GM12878 (cell line): ENCODE measurements at places on chromosomes 12 and 14.

GRCh38 chr12:45909041-45909713 is 81.2 kb downstream of the SCAF11 start:
- no peak for DNase-seq

- no peak for DNase-seq
Observed at GRCh38 chr12:39401459-39401858, 41.5 kb downstream of the KIF21A start.

GRCh38 chr12:97801471-97802059 is 339.0 kb downstream of the RMST start:
- no peak for DNase-seq

- DNase-seq: peak; percentile 48
Observed at GRCh38 chr14:61034416-61035120, 53.5 kb downstream of the SLC38A6 start.

DNA sequence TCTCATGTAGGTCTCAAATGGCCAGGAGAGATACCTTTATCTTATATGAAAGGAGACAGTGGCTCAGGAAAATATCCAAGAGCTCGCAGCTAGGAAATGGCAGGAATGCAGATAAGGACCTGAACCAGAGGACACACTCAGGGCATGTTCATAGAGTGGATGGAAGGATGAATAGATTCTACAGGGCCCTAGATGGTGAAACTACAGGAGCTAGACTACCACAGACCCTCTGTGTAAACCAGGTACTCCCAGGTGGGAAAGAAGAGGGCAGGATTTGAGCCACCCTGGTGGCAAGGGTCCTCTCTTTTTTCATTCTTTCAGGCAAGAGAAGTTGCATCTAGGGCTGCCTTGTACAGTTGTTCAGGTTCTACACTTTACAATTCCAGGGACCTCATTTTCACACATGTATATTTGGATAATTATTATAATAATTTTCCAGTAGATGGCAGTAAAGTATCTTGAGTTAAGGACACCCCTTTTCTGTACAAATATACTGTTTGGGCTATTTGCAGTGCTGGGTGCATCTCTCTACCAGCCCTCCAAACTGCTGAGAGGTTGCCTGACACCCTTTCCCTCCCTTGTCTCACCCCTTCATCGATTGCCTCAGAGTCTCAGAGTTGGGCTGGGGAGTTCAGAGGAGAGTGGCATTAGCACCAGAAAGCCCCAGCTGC is 10.5 kb upstream of the ZDHHC22 start:
- no peak for DNase-seq

- DNase-seq: no peak
Observed at GRCh38 chr14:85400678-85401077, 129.3 kb upstream of the FLRT2 start.

DNA sequence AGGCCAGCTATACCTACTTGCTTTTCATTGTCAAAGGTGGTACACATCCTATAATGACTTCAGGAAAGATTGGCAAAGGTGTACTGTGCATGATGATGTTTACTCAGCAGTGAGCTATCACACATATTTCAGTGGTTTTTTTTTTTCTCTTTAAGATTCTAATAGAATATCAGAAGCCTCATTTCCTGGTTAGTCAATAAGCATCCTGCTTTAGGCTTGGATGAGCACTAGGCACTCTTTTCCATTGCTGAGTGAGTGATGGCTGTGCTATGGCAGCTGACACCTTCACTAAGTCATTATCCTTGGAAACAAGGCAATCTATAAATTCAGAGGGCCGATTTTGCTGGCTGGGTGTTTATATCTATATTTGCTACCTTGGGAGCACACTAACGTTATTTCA is 161.1 kb upstream of the RASSF8 start:
- DNase-seq: no peak

- no peak for DNase-seq
Observed at GRCh38 chr14:87830443-87831096, 162.4 kb downstream of the GALC start.

- DNase-seq: no peak
Observed at GRCh38 chr14:38553586-38553985, 297.7 kb upstream of the CLEC14A start.

DNA sequence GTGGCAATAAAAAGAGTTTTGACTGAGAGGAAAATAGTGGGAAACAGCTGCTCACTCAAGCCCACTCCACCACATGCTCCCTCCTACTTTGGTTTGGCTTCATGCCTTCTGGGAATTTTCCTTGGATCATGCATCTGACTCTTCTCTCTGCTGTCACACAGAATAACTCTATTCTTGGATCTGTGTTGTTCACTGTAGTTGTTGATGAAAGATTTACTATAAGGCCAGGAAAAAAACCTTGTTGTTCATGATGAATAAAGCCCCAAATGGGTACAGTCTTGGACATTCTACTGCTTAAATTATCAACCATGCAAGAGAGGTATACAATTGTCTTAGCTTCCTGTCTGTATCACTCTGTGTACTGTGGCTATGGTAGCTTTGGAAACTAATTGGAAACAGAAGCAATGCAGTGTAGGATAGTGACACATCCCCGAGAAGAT is 70.5 kb downstream of the TMX1 start:
- no peak for DNase-seq

- no peak for DNase-seq
Observed at GRCh38 chr14:78610994-78611393, 440.8 kb downstream of the NRXN3 start.

DNA sequence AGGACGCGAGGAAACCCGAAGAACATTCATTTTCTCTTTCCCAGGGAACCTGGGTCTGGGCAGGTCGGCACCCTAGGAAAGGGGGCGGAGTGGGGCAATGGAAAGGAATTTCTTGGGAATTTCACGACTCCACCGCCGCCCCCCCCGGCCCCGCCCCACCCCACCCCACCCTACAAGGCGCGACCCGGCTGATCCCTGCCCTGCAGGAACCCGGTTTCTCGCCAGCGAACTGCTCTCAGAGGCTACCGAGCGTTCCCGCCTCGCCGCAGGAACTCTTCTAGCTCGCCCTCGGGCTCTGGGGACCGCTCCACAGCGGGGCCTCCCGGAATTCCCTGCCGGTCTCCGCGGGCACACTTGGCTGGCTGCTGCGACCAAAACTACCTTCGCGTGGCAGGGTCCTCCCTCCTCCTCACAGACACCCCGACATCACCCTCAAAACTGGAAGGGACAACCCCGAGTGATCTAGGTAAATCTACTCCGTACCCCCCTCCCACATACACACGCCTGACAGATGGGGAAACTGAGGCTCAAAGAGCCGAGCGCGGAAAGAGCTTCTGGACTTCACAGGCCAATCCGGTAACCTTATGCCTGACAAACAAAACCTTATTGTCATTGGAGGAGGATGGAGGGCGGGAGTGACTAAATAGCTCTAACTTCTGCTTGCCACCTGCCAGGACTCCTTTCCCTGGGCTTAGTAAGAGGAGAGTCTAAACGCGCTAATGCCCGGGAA is 785 bp upstream of the ACTN1 start:
- no peak for DNase-seq

GRCh38 chr14:68986926-68987652 is 8.0 kb upstream of the ACTN1 start:
- DNase-seq: no peak

DNA sequence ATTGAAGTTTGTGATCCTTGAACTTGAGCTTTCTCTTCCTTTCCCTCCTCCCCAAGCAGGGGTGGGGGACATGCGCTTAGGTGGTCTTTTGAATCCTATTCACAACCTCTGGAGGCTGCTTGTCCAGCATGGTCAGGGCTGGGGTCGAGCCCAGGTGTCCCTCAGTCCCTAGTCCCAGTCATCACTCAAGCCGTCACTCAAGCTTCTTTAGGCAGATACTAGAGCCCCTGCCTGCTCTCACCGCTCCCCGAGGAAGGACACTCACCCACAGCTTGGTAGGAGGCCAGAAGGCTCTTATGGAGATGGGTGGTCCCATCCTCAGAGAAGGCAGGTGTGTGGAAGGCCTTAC is 532 bp upstream of the C1RL start:
- DNase-seq: no peak

DNA sequence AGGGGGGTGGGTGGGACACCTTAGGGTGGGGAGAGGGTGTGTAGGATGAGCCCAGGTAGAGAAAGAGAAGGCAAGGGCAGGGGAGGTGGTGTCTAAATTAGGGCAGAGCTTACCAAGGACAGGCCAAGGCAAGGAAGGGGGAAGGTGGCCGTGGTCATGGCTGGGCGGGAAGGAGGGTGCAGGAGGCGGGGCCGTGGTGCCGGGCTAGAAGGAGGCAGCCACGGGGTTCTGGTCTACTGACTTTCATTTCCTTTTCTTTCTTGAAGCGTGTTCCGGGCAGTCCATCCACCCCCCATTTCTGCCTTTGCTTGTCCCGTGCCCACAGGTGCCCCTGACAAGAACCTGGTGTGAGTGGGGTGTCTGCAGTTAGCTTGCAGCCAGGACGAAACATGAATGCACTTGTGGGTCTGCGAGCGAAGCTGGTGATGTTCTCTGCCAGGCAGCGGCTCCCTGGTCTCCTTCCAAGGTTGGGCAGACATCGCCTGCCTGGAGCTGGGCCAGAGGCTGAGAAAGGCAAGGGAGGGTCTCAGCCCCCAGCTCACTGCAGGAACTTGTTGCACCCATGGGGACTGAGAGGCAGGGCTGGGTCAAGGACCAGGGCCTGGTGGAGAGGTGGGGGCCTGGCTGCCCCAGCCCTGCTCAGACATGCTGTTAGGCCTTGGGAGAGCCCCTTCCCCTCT is 58.2 kb downstream of the KIF26A start:
- no peak for DNase-seq

GRCh38 chr12:97748298-97748697 is 285.7 kb downstream of the RMST start:
- DNase-seq: no peak

GRCh38 chr12:59425798-59426197 is 170.0 kb upstream of the SLC16A7 start:
- DNase-seq: no peak

DNA sequence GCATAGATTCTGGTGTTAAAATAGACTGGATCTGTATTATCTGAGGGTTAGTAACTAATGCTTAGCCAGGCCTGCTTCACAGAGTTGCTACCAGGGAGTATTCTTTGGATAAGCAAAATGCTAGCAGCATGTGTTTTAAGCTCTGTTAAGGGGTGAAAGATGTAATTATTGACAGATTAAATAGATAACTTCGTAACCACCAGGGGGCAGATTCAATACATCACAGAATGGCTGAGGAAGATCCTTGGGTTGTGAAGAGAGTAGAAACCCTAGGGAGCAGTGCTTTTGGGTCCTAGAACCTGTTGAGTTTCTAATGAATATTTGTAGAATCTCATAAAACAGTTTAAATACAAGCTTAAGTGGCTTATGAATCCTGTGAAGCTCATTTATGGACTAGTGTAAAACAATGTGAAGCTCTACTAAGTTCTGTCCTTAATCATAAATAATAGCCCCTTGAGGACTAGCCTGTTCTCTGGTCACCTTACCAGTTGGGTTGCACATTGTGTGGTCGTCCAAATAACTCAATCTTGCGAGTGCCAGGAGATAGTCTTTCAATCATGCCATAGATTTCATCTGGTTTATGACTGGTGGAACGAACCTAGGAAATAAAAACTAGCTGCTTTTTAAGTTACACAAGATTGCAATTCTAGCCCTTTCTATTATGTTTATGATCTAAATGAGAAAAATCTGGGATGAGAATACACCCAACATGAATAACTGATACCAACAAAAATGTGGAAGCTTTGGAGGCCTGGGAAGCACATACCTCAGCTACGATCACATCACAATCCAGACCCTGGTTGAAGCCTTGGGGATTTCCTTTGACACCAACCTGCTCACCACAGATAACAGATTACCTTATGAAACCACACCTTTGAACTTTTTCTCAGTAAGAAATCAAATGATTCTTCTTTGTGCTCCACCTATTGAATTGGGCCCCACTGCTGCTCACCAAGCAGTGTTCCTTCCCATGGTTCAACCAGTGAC is 12.3 kb downstream of the METTL3 start:
- DNase-seq: no peak

- DNase-seq: no peak
Observed at GRCh38 chr14:59333668-59334067, 131.5 kb downstream of the GPR135 start.

DNA sequence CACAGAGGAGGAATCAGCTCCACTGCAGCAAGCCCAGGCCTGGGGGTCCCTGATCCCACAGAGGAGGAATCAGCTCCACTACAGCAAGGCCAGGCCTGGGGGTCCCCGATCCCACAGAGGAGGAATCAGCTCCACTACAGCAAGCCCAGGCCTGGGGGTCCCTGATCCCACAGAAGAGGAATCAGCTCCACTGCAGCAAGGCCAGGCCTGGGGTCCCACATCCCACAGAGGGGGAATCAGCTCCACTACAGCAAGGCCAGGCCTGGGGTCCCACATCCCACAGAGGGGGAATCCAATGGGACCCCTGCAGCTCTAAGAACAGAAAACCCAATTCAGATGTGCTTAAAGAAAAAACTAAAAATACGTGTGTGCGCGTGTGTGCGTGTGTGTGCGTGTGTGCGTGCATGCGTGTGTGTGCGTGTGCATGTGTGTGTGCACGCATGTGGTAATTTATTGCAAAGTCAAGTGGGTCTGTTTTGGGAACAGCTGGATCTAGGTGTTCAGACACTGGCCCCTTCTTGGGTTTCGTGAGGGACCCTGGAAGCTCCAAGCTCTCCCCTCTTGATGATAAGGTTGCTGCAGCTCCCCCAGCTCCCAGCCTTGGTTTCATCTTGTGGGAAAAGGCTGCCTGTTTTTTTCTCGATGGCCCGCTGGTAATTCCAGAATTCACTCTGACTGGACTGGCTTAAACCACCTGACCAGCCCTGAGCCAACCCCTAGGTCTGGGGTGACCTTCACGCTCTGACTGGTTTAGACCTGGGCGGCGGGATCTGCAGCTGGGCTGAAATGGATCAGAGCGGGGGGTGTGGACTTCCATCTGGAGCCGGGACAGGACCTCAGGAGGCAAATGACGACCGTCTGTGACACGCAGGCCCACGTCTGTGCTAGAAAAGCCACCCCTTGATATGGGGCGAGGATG is 47.1 kb downstream of the GALNT9 start:
- DNase-seq: no peak

DNA sequence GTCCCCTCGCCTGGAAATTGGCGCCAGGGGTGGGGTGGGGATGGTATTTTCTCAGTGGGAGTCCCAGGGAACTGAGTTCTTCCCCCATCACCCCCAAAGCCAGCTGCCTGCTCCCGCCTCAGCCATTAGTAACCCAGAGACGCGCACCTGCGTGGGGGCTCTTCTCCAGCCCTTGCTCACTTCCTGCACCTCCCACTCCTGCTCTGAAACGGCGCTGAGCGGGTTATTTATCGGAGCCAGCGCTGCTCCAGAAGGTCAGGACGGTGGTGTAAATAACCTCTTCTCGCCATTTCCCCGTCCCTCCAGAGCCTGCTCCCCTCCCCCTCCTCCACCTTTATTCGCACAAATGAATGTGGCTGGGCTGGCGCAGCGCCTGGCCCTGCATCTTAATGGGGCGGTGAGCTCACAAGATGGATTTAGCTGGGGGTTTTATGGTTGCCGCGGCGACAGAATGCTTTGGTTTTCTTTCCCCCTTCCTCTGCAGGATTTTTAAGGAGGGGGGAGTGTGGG is 12.2 kb downstream of the GPR84 start:
- DNase-seq: no peak
